ENCODE measurements at places on chromosomes 4 and X. TPM values are rescaled to one million over a fixed set of nuclear protein-coding genes. Genes with fewer than 3 reads are reported as not detected.

- DNase-seq = no peak
Observed at GRCh38 chrX:72107841-72108595, 23.7 kb downstream of the RTL5 start.

- DNase-seq = no peak
Observed at GRCh38 chrX:95754411-95754810, 930.2 kb upstream of the DIAPH2 start.

GRCh38 chr4:61373901-61374440 lies 173.8 kb downstream of the ADGRL3 start:
- DNase-seq = no peak

The NHSL2 gene
- polyA plus RNA-seq = under 0.01 TPM

Data from small intestine (tissue), 16 donors.